ENCODE measurements at places on chromosomes 13 and 19.
A peak's percentile ranks its signal among the peaks of the same experiment; 100 is the strongest.

- DNase-seq, result no peak
Measured at GRCh38 chr13:40897053-40897452, 107.6 kb downstream of the SLC25A15 start.

- DNase-seq, result no peak
Measured at GRCh38 chr13:94784066-94784465, 71.7 kb upstream of the SOX21 start.

- no peak for DNase-seq
Measured at GRCh38 chr13:63463782-63464610, 2048.3 kb upstream of the PCDH20 start.

GRCh38 chr19:48218997-48219396 is 36.7 kb downstream of the CARD8 start:
- DNase-seq, result no peak

- no peak for DNase-seq
Measured at GRCh38 chr13:34419025-34419424, 523.0 kb upstream of the NBEA start.

- DNase-seq, result no peak
Measured at GRCh38 chr13:97630725-97631124, 196.8 kb downstream of the RAP2A start.

GRCh38 chr13:29956853-29957252 is 106.4 kb upstream of the UBL3 start:
- no peak for DNase-seq

DNA sequence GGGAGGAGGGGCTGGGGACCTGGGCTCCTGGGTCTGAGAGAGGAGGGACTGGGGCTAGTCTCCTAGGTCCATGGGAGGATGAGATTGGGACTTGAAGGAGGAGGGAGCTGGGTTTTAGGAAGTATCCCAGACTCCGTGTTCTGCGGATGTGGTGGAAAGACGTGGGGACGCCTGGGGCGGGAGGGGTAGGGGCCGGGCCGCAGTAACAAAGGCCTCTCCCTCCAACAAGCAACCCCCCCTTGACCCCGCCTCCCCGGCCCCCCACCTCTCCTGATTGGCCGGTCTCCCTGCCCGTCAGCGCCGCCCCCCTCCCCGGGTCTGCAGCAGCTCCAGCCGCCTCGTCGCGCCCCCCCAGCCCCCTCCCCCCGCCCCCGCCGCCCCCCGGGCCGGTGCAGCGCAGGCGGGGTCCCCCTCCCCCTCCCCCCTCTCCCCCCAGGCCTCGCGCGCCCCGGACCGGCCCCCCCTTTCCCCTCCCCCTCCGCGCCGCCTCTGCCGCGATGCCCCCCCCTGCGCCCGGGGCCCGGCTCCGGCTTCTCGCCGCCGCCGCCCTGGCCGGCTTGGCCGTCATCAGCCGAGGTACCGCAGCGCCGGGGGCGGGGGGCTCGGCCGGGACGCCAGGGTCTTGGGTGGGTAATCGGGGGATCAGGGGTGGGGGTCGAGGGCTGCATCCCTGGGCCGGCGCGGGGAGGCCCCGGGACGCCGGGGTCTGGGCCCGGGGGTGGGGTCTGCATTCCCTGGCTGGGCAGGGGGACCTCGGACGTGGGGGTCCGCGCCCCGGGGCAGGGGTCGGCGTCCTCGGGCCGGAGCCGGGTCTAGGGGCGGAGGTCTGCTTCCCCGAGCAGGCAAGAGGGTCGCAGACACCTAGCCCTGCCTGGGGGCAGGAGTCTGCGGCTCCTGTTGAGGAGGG is at the start of gene IGLON5:
IGLON5 (plus strand) TSS at position 294 of the 907 bp plus-strand sequence; CDS start at position 498, 204 bp downstream.
- DNase-seq, result no peak

GRCh38 chr13:72164811-72165210 is 297.8 kb upstream of the DACH1 start:
- no peak for DNase-seq

GRCh38 chr13:114017028-114017630 is 43.3 kb upstream of the C13orf46 start:
- no peak for DNase-seq

GRCh38 chr13:23619068-23619855 is 49.0 kb downstream of the TNFRSF19 start:
- DNase-seq, result no peak

- peak; percentile 95 for DNase-seq
Measured at GRCh38 chr19:8592231-8593009, 15.2 kb upstream of the MYO1F start.

GRCh38 chr13:32175307-32175706 is 139.9 kb downstream of the ZAR1L start:
- no peak for DNase-seq

GRCh38 chr19:48117515-48118130 is 7.0 kb upstream of the PLA2G4C start:
- DNase-seq, result no peak

DNA sequence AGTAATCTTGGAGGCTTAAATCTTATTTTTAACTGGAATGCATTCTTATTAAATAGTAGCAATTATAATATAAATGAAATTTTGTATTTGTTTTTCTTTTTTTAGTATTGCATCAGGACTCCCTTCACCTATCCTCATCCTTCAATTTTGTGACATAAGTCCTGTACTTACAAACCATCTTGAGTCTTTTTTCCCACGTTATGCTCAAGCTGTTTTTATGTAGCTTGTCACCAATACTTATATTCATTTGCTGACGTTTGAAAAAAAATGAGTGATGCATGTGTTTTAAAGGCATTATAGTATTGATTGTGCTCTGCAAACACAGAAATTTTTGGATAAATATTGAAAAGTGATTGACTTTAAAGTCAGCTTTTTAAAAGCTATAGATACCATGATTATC is 888 bp downstream of the GPR18 start:
- DNase-seq, result no peak

DNA sequence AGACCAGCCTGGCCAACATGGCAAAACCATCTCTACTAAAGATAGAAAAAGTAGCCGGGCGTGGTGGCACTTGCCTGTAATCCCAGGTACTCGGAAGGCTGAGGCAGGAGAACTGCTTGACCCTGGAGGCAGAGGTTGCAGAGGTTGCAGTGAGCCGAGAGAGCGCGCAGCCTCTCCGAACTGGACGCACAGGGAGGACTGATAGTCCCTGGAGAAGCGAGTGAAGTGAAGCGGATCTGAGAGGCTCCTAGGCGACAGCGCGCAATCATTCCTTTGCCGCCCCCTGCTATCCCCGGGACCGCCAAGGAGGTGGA is 233 bp downstream of the ZNF561 start:
- DNase-seq, result no peak

DNA sequence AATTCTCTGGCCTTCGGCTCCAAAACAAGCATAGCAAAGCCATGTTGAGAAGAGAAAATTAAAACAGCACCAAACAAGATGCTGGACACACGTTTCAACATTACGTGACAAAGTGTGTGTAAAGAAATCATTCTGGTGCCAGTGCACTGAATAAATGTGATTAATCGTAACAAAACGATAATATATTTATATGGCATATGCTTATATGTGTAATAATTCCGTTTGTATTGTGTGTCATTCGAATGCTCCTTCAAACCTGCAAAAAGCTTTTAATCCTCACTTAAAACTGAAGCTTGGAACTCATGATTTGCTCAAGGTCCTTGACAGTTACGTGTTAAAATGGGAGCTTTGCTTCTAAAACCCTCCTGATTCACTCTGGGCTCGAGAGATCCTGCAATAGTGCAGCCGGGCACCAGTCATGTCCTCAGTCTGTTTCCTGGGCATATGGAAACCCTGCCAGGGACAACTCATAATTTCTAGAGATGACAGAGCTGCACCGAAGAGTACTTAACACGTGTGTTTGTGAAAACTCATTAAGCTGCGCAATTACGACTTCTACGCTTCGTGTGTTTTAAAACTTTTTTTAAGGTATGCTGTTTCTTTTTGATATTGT is 731 bp upstream of the AKAP8L start:
- DNase-seq, result no peak

- DNase-seq, result no peak
Measured at GRCh38 chr19:6032381-6032780, 54.4 kb upstream of the RANBP3 start.
